ENCODE measurements at places on chromosomes 4 and X.

DNA sequence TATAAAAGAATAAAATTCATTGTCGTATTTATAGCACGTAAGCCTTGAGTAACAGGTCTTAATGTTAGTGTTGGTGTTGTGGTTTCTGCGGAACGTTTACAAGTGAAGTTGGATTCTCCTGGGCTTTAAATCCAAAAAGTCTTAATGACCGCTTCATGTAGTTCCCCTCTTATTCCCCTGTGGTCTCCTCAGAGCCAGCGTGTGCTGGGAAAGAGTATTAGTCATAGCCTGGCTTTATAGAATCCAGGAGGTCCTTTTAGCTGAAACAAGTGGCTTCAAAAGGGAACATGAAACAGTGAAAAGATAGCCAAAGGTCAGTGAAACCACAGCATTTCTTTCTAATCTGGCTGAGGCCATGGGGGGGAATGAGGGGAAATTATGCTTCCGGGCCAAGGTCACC is 79.1 kb downstream of the CLCN4 start:
- peak; percentile 75 for DNase-seq

GRCh38 chrX:16202943-16203342 is 35.7 kb downstream of the MAGEB17 start:
- no peak for DNase-seq

GRCh38 chr4:3834663-3835521 is 68.7 kb downstream of the ADRA2C start:
- no peak for DNase-seq

GRCh38 chr4:145828802-145829485 is 109.7 kb downstream of the ZNF827 start:
- DNase-seq = no peak

All from Daoy (cell line).